ENCODE measurements at places on chromosomes 12 and 14.

GRCh38 chr14:58283730-58284129, 14.6 kb upstream of the ARID4A start:
- no peak for DNase-seq

GRCh38 chr12:43893670-43894069, 57.8 kb downstream of the TMEM117 start:
- no peak for DNase-seq

GRCh38 chr14:96039633-96040311, 610 bp downstream of the C14orf132 start:
- DNase-seq, result no peak

- DNase-seq, result peak; percentile 43
Observed at GRCh38 chr12:130701402-130701744, 14.7 kb downstream of the RIMBP2 start.

DNA sequence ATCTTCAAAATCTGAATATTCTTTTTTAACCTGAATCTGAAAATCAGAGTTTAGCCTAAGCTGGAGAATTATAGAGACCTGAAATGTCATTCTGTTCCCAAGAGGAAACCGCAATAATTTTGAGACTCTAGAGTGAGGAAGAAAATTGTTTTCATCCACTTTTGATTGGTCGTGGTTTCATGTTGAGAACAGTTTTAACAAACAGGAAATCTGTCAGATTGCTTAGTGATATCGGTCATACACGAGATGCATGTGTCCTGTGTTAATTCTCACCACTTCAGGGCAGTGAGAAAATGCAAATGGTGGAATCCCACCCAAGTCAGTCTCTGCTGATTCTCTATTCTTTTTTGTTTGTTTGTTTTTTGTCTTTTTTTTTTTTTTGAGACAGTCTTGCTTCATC, 1498.5 kb upstream of the TMEM132C start:
- DNase-seq, result no peak

DNA sequence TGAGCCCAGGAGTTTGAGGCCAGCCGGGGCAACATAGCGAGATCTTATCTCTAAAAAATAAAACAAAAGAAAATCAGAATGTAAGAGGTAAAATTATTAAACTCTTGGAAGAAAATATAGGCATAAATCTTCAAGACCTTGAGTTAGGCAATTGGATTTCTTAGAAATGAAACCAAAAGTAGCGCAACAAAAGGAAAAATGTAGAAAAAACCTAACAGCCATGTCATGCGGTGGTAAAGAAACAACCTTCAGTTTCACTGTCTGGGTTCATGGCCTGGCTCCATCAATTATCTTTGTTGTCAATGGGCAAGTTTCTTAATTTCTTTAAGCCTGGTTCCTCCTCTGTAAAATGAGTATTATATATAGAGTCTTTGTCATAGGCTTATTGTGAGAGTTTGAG, 5.6 kb upstream of the GCH1 start:
- no peak for DNase-seq

GRCh38 chr14:96136371-96137005, 68.2 kb upstream of the BDKRB2 start:
- DNase-seq, result no peak

- DNase-seq, result no peak
Observed at GRCh38 chr12:42180990-42181596, 36.4 kb upstream of the GXYLT1 start.

GRCh38 chr14:54572316-54572715, 5.4 kb downstream of the SAMD4A start:
- no peak for DNase-seq

- no peak for DNase-seq
Observed at GRCh38 chr12:29733060-29733459, 50.7 kb downstream of the TMTC1 start.

DNA sequence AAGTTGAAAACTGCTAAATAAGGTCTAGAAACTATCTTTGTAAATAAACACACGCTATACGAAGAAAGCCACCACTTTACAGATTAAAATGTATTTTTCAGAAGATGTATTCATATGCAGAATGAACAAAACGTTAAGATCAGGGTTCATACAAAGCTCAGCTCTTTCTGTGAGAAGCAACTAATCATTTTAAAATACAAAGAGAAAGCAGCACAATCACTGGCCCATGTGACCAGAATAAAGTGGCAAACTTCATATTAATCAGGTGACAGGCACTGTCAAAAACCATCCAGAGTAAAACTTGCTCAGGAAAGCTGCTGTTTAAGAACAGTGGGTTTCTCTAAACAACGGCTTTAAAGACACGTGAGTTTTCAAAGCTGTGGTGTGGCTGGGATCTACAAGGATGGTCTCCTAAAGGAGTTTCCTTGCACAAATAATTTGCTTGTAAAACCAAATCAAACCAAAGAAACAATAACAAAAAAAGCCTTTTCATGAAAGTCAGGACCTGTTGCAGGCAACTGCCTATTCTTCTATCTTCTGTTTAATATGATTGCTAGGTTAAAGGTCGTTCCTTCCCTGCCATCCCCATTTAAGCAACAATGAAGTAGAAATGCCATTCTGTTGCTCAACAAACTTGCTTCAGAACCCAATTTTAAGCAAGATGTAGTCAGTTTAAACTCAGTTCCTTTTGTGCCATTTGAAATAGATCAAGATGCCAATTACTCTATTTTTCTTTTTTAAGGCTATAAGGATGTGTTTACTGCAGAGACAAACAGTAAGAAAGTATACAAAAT, 22.3 kb downstream of the SEL1L start:
- DNase-seq, result no peak

DNA sequence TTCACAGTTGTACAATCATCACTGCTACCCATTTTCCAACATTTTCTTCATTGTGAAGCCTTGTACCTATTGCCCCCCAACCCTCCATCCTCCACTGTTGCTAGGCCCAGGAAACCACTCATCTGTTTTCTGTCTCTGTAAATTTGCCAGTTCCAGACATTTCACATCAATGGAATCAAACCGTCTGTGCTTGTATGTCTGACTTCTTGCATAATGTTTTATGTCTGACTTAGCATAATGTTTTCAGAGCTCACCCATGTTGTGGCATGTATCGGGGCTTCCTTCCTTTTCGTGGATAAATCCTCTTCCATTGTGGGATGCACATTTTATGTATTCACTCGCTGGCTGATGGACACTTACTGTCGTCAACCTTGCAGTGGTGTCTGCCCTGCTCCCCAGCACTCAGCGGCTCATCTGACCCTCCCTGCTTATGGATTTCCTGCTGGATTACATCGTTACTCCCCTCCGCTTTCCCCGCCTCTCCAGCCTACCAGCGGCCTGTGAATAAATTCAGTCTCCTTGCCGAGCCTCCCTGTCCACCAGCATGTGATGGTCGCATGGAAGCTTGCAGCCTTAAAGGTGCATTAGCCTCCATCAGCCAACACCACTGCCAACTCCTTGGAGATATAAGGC, 727.6 kb upstream of the TMEM132C start:
- no peak for DNase-seq

DNA sequence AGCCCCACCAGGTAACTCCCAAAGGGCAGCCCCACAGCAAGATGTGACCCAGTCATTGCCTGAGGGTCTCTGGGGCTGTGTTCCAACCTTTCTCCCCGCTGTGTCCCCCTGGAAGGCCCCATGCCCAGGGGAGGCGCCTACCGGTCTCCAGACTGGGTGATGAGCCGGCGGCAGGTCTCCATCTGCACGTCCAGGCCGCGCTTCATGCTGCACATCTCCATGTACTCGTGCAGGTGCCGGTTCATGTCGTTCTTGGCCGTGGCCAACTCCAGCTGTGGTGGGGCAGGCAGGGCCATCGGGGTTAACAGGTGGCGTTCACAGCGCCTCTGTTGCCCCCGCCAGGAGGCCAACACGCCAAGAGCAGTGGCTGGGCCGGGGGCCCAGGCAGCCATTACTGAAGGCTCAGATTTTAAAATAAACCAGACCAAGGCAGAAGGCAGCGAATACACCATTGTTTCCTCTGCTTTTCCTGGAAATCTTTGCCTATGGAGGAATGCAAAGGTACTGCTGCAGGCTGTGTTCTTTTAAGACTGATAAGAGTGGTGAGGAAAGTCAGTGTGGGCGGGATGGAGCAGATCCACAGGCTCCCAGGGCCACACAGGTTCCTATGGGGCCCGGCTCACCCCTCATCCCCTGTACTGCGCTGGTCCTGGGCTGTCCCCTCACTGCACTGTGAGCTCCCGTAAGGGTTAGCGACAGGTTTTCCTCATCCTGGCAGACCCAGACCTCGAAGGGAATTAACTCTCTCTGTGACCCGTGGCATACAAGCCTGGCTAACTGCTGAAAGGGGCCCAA, 7.3 kb downstream of the GAPDH start:
- no peak for DNase-seq

DNA sequence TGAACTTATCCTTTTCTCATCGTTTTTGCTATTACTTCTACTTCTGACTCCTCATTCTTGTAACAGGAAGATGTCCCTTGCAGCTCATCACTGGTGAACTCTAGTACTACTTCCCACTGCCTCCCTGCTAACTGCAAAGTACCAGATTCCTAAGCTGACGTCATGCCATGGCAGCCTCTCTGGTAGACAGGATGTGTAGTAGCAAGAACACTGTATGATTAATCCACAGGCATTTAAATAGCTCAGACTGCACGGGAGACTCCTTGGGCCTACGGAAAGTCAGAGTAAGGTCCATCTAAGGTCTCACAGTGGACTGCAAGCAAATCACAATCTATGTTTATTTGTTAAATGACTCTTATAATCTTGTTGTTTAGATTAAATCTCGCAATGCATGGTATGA, 43.5 kb downstream of the DNAI7 start:
- peak; percentile 29 for DNase-seq

GRCh38 chr14:99722741-99723140, 38.6 kb downstream of the CYP46A1 start:
- peak; percentile 34 for DNase-seq

DNA sequence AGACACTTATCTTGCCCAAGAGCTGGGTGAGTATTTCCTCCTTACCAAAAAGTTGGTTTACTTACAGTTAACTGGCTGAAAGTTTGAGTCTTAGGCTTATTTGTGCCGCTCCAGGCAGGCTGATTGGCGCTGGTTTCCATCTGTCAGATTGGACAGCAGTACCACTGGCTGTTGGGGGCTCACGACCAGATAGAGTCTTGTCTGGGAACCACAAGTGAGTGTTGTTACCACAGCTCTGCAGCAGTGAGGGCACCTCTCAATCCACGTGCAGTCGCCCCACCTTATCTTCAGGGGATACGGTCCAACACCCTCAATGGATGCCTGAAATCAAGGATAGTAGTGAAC, 58.9 kb downstream of the DDX51 start:
- DNase-seq, result peak; percentile 83

- DNase-seq, result peak; percentile 74
Observed at GRCh38 chr14:101225157-101226152, 321.9 kb upstream of the RTL1 start.

DNA sequence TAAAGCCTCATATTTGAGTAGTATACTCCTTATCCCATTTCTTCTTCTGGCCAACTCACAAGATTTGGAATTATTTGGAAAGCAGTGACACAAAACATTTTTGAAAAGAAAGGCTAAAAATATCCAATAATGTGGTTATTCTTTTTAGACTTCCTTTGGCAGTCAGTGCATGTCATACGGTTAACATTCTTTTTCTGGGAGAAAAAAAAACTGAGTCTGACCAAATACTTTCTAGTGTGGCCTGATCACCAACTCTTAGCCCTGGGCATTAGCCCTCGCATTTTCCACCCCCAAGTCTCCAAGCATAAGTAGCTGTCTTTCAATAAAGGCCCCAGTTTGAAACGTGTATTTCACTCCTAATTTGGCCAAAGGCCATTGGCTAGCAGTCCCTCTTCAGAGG, 5.9 kb downstream of the RASSF3 start:
- no peak for DNase-seq

- DNase-seq, result no peak
Observed at GRCh38 chr14:64760916-64761315, 56.7 kb downstream of the PLEKHG3 start.

DNA sequence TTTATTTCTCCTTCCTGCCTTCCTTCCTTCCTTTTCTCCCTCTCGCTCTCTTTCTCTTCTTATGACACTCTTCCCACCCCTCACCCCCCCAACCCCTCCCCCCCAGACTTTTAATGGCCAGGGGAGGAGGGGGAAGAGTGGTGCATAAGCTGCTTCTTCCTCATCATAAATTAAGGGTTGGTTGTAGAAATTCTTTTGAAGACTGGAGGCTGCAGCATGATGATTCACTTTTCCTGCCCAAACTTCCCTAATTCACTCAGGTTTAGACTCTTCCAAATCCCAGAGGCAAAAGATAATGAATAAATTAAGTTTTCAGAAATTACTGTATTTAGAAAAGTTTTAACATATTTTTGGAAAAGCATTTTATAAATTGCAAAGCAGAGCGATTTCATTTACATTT, 58.2 kb downstream of the GRIP1 start:
- DNase-seq, result no peak

DNA sequence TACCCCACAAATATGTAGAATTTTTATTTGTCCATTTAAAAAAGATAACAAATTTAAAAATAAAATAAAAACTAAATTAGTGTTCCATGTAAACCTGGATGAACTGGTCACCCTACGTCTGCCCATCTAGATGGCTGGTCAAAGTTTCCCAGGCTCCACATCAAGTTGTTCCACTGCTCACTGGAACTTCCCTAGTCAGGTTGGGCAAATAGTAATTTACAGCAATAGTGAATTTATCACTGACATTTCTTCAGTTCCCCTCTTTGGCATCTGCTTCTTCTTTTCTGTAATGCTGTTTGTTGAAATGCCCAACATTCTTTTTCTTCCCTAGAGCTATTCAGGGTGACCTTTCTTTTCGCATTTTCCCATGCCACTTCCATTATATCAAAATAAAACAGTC, 272.7 kb upstream of the BTG1 start:
- DNase-seq, result no peak

DNA sequence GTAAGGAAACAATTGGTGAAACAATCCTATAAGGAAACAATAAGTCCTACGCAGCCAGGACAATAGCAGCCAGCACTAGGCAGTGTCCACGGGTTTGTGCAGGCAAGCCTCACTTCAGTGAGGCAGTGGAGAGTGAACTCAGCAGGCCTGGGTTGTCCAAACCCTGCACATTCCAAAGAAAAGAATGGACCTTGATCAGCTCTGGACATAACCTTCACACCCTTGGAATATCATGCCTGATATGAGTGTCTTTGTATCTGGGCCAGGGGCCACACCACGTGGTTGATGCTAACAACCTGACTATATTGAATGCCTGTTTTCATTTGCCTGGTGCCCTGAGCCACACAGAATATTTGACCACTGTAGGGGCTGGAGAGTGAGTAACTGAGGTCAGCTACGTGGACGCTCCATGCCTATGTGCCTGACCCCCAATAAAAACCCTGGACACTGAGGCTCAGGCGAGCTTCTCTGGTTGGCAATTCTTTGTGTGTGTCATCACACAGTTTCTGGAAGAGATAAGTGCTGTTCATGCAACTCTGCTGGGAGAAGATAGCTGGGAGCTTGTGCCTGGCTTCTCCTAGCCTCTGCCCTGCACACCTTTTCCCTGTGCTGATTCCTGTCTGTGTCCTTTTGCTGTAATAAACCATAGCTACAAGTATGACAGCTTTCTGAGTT, 81.4 kb upstream of the NCOR2 start:
- DNase-seq, result no peak
